Lung (tissue), 17 donors: ENCODE measurements at places on chromosomes 1 and 21.

- no peak for DNase-seq
Measured at GRCh38 chr1:9239622-9240401, 5.2 kb downstream of the H6PD start.

DNA sequence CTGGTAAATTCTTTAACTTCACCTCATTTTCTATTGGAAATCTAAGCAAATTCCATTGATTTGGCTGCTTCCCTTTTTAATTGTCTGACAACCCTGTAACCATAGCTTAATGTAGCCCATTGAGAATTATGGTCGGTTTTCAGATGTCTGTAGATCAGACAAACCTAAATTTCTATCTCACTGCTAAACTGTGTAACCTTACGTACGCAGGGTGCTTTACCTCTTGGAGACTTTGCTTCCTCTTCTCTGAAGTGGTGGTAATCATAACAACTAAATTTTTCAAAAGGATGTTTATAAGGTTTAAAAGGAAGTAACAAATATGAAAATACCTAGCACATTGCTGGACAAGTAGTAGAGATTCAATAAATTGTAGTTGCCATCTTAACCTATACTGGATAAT lies 25.9 kb downstream of the IFNAR1 start:
- DNase-seq: no peak

- DNase-seq: no peak
Measured at GRCh38 chr1:211353562-211354212, 27.1 kb downstream of the TRAF5 start.

- DNase-seq: no peak
Measured at GRCh38 chr1:193102662-193103061, 2.6 kb downstream of the GLRX2 start.

DNA sequence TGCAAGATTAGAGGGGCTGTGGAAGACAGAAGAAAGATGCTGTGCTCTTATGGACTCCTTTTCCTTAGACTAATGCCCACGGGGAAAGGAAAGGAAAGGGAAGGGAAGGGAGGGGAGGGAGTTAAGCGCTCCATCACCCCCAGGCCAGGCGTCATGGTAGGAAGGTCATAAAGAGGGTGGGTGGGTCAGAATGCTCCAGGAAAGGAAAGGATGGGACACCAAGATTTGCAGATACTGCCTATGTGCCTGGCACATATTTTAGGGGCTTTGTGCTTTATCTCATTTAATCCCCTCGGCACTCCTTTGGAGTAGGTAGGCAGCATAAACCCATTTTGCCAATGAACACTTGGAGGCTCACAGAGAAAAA lies 41.4 kb downstream of the MAB21L3 start:
- DNase-seq: no peak

DNA sequence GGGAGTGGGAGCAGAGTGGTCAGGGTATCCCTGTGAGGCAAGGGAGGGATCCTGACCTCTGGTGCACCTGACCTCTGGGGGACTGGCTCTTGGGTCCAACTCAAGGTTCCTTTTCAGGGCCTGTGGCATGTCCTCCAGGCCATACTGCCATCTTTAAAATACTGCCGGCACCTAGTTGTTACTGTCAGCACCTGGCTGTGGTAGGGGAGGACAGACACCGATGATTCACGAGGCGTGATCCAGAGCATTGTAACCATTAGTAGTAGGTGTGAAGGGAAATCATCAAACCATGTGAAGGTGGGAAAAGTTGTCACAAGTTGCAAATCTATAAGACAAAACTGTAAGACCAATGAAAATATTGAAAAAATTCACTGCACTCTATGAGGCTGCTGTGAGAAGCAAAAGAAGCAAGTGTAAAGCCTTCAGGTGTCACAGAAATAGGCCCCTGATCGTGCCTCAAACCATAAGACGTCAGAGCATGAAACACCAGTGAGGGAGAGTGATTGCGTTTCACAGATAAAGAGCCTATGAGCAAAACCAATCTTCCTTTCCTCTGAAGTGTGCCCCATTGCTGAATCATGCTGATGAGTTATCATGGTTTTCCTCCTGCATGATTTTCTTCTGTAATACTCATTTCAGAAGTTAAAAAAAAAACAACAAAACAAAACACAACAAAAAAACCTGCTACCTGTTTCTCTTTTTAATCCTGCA lies 55.3 kb downstream of the CDC7 start:
- DNase-seq: no peak

DNA sequence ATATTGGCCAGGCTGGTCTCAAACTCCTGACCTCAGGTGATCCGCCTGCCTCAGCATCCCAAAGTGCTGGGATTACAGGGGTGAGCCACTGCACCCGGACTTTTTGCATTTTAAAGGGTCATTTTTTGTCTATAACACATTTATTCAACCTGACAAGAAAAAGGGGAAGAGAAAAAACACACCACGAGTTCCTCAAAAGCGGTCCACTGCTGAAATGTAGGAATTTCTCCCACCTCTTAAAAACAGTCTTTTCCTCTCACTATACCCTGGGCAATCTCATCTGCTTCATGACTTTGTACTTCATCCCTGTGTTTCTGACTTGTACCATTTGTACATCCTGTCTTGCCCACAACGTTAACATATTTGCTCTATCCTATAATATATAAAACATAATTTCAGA lies 413.3 kb upstream of the PTBP2 start:
- no peak for DNase-seq

GRCh38 chr1:232949636-232950196 lies 695 bp upstream of the NTPCR start:
- DNase-seq: no peak

DNA sequence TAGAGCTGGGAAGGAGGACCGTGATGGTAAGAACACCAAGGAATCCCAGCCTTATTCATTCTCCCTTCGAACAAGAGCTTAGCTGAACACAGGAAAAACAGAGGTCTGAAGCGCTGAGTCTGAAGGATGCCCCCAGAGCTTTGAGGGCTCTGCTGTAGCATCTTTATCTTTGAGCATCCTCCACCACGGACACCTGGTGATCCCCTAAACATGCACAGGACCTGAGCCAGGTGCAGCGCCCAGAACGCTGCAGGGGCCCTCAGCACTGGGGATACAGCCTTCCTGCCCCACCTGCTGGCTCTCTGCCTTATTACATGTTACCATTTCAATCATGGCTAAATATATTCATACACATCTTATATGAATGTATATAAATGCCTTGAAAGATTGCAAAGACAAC lies 7.7 kb upstream of the GPATCH4 start:
- no peak for DNase-seq
